ENCODE measurements at places on chromosomes 7 and 10. TPM values are rescaled to one million over a fixed set of nuclear protein-coding genes. Genes with fewer than 3 reads are reported as not detected.

SPDYE6 gene
- total RNA-seq, result not detected

CALCR gene
- total RNA-seq, result 0.05 TPM

TMEM273 gene
- total RNA-seq, result 27.9 TPM

FAM131B gene
- 0.73 TPM for total RNA-seq

NANOS1 gene
- total RNA-seq, result 16.0 TPM

MEIG1 gene
- not detected for total RNA-seq

PIP gene
- not detected for total RNA-seq

RNF148 gene
- total RNA-seq, result 0.32 TPM

PLCE1 gene
- 4.2 TPM for total RNA-seq

CCDC201 gene
- total RNA-seq, result not detected

WIPF3 gene
- 5.5 TPM for total RNA-seq

EPDR1 gene
- total RNA-seq, result 55.1 TPM

AGR3 gene
- total RNA-seq, result not detected

ENTPD7 gene
- total RNA-seq, result 1.4 TPM

Data from Right ventricle myocardium inferior (tissue), 1 donor.